ENCODE measurements at places on chromosomes 12 and 14.

- H3K4me1 ChIP-seq = no peaks in the 10 kb centered on the region
- H3K27me3 ChIP-seq = no peaks in the 10 kb centered on the region
- H3K4me3 ChIP-seq = no peak overlapping the region
- DNase-seq = no peak
Observed at GRCh38 chr12:105835580-105836241, 303.0 kb downstream of the NUAK1 start.

GRCh38 chr12:115811045-115811444 lies 466.4 kb downstream of the MED13L start:
- DNase-seq = no peak
- H3K27me3 ChIP-seq = no peaks in the 10 kb centered on the region
- no peak overlapping the region for H3K27ac ChIP-seq
- H3K36me3 ChIP-seq = no peaks in the 10 kb centered on the region
- no peaks in the 10 kb centered on the region for H3K4me1 ChIP-seq
- no peak overlapping the region for H3K4me3 ChIP-seq

- H3K36me3 ChIP-seq = no peaks in the 10 kb centered on the region
- no peak for DNase-seq
- H3K27me3 ChIP-seq = no peaks in the 10 kb centered on the region
- no peak overlapping the region for H3K4me3 ChIP-seq
- H3K4me1 ChIP-seq = no peaks in the 10 kb centered on the region
Observed at GRCh38 chr12:25107920-25108319, 87.0 kb downstream of the DNAI7 start.

DNA sequence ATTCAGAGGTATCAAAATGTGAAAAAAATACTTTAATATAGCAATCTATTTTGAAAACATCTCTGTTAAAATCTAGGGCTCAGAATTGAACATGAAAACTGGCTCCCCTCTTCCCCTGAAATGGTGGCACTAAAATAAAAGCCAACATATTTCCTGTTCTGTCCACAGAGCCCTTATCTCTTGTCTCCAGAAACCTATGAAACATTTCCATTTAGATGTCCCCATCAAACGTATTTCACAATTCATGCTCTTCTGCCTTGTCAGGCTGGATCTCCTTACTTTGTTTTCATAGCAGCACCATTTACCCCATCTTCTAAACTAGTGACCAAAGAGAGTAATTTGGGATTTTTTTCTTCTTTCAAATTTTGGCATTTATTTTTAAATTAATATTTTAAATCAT lies 42.4 kb downstream of the PDE3A start:
- peak overlapping the region; percentile 45 for H3K27ac ChIP-seq
- H3K36me3 ChIP-seq = no peaks in the 10 kb centered on the region
- H3K4me1 ChIP-seq = no peaks in the 10 kb centered on the region

DNA sequence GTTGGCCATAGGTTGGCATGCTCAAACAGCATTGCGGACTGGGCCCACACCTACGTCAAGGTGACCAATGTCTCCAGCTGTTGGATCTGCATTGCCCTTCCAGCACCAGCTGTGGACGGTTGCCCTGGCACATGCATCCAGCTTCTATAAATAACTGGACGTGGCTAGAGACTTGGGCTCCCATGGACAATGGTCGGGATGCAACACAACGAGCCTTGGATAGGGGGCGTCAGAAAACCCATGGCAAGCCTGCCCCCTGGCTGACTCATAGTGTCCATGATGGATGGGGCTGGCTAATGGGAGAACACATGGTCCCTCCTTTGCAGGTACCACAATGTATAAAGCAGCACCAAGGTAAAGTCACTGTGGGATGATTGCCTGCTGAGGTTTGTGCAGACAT lies 331.6 kb upstream of the FAR2 start:
- no peak overlapping the region for H3K27ac ChIP-seq
- H3K36me3 ChIP-seq = no peaks in the 10 kb centered on the region
- no peak for DNase-seq

DNA sequence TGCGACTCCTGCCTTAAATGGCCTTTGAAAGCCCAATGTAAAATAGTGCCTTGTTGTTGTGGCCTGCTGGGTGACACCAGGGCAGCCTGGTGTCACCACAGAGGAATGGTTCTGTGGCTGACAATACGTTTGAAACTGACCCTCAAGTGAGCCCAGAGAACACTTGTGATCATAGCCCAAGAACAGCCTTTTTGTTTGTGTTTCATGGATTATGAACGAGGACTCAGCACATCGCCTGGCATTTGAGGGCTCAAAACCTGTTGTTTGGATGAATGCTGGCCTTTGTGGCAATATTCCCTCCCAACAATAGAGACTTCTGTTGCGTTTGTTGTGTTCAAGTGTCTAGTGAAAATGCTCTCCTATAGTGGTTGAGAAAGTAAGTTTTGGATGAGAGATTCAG lies 48.5 kb downstream of the TSPAN9 start:
- no peak overlapping the region for H3K4me3 ChIP-seq
- no peak for DNase-seq
- H3K27ac ChIP-seq = no peak overlapping the region
- peaks cover 49% of the 10 kb centered on the region for H3K4me1 ChIP-seq
- no peaks in the 10 kb centered on the region for H3K36me3 ChIP-seq

Measured in right atrium auricular region (tissue), 2 donors.